ENCODE measurements at places on chromosomes 5 and 9. TPM values are rescaled to one million over a fixed set of nuclear protein-coding genes. Genes with fewer than 3 reads are reported as not detected.

GRCh38 chr9:83596899-83597504 is 25.9 kb upstream of the IDNK start:
- no peaks in the 10 kb centered on the region for H3K27me3 ChIP-seq
- H3K4me1 ChIP-seq = no peaks in the 10 kb centered on the region
- H3K36me3 ChIP-seq = no peaks in the 10 kb centered on the region
- peak; percentile 71 for DNase-seq
- H3K27ac ChIP-seq = no peak overlapping the region

DNA sequence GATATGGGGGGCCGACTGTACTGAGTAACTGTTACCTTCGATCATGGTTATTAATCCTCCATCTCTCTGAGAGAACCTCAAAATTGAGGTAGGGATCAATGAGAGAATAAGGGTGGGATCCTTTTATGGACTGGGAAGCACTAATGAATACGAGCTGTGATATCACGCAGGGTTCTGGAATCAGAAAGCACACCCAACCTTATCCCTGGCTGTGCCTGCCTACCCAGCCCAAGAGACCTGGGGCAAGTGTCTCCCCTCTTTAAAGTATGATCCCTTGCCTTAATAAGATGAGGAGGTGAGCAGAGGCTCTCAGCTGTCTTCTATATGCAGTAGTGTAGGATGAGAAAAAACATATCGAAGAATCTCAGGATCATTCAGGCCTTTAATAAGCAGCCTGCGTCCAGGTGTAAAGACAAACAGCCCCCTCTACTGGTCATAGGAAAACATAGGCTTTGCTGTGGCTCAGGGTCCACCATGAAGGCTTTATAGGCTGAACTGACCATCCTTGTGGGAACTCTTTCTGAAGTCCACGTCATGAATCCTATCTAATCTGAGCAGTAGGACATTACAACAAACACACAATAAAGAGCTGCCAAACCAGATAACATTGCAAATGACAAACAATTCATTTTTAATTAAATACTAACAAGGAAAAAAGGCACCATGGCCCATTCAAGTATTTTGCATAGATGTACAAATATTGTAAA is 16.8 kb downstream of the NIPAL4 start:
- peaks cover 18% of the 10 kb centered on the region for H3K36me3 ChIP-seq
- H3K4me3 ChIP-seq = no peak overlapping the region
- H3K27me3 ChIP-seq = no peaks in the 10 kb centered on the region
- DNase-seq = peak; percentile 42
- H3K27ac ChIP-seq = no peak overlapping the region

DNA sequence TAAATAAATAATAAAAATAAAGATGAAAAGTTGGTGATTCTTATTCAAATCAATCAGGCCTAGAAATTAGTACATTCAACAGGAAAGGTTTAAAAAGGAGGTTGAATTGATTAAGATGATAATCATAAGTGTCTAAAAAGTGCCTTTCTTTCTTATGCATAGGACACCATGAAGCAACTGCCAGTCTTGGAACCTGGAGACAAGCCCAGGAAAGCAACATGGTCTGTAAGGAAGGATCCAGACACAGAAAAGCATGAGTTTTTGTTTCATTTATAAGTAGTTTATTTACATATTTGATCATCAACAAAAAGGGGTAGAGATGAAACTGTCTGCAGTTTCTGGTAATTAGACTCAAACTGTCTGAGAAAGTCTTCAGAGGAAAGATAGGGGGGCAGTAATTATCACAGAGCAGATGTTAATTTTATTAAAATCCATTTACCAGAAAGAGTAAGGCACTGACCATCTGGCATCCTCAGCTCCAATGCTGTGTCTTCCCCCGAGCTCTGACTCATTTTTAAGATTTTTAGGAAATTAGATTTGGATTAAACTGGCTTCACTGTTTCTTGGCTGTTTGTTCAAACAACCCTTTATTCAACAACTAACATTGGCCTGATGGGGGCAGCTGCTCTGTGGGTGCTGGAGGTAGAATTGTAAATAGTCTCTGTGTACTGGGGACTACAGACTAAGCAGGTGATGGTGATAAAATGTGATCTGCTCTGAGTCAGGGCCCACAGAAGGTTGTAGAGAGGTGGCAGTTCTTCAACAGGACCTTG is 2.7 kb downstream of the RABEPK start:
- H3K4me3 ChIP-seq = no peak overlapping the region
- DNase-seq = no peak
- peaks cover 19% of the 10 kb centered on the region for H3K4me1 ChIP-seq
- no peak overlapping the region for H3K27ac ChIP-seq
- no peaks in the 10 kb centered on the region for H3K27me3 ChIP-seq
- H3K36me3 ChIP-seq = peaks cover 39% of the 10 kb centered on the region

GRCh38 chr9:78044189-78044588 is 12.6 kb upstream of the GNAQ start:
- H3K27ac ChIP-seq = no peak overlapping the region
- no peak overlapping the region for H3K4me3 ChIP-seq
- no peaks in the 10 kb centered on the region for H3K27me3 ChIP-seq
- no peaks in the 10 kb centered on the region for H3K36me3 ChIP-seq

GRCh38 chr5:174301848-174302625 is 256.5 kb downstream of the NSG2 start:
- H3K4me3 ChIP-seq = no peak overlapping the region
- no peak overlapping the region for H3K27ac ChIP-seq
- no peak for DNase-seq
- no peaks in the 10 kb centered on the region for H3K4me1 ChIP-seq
- peaks cover 25% of the 10 kb centered on the region for H3K27me3 ChIP-seq

NDOR1 gene
- 27.8 TPM for total RNA-seq

- H3K4me1 ChIP-seq = no peaks in the 10 kb centered on the region
- H3K36me3 ChIP-seq = no peaks in the 10 kb centered on the region
- no peak overlapping the region for H3K4me3 ChIP-seq
- peaks cover 8% of the 10 kb centered on the region for H3K27me3 ChIP-seq
- DNase-seq = no peak
Observed at GRCh38 chr5:61599370-61600122, 267.5 kb downstream of the ZSWIM6 start.

DNA sequence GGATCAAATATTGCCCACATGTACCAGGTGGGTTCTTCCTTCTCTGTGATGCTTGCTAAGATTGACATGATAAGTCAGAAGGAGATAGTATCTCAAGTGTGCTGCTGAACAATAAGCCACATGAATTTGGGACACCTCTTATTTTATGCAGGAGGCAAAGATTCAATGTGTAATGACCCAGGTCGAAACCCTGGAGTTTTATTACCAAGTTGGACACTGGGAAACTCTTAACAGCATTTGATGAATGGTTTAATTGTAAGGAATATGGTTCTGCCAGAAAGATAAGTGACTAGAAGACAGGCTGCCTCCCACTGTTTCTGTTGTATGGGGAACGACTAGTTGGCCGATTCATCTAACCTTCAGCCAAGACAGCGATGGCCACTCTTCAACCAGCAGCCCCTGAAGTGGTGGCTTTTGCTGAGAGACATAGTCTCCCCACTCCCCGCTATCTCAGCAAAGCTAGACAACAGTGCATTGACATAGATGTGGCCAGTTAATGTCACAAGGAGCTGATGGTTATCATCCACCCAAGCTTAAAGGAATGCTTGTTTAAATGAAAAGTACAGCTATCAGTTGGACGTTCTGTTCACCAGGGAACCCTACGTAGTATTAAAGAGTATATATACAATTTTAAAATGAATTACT is 407.7 kb downstream of the KDM4C start:
- DNase-seq = no peak
- H3K4me3 ChIP-seq = no peak overlapping the region
- no peak overlapping the region for H3K27ac ChIP-seq

SH3GLB2 gene
- 49.1 TPM for total RNA-seq

HAVCR1 gene
- total RNA-seq = not detected

GRCh38 chr5:138949988-138950387 is 74.9 kb upstream of the LRRTM2 start:
- H3K27ac ChIP-seq = no peak overlapping the region
- peaks cover 20% of the 10 kb centered on the region for H3K4me1 ChIP-seq
- no peaks in the 10 kb centered on the region for H3K36me3 ChIP-seq
- H3K4me3 ChIP-seq = no peak overlapping the region

- no peak overlapping the region for H3K4me3 ChIP-seq
- H3K27ac ChIP-seq = no peak overlapping the region
- no peaks in the 10 kb centered on the region for H3K27me3 ChIP-seq
- no peak for DNase-seq
Observed at GRCh38 chr5:122493091-122494021, 181.3 kb downstream of the SNCAIP start.

- DNase-seq = peak; percentile 79
- peaks cover 28% of the 10 kb centered on the region for H3K4me1 ChIP-seq
- peak within 1 kb of the TSS; percentile 37 for H3K27ac ChIP-seq
- H3K36me3 ChIP-seq = no peaks in the 10 kb centered on the region
Observed at GRCh38 chr5:141475625-141476131, at the start of gene PCDHGC3. Gene PCDHGC3 (plus strand): TSS chr5:141475966. CDS start chr5:141476117, 151 bp downstream.

DNA sequence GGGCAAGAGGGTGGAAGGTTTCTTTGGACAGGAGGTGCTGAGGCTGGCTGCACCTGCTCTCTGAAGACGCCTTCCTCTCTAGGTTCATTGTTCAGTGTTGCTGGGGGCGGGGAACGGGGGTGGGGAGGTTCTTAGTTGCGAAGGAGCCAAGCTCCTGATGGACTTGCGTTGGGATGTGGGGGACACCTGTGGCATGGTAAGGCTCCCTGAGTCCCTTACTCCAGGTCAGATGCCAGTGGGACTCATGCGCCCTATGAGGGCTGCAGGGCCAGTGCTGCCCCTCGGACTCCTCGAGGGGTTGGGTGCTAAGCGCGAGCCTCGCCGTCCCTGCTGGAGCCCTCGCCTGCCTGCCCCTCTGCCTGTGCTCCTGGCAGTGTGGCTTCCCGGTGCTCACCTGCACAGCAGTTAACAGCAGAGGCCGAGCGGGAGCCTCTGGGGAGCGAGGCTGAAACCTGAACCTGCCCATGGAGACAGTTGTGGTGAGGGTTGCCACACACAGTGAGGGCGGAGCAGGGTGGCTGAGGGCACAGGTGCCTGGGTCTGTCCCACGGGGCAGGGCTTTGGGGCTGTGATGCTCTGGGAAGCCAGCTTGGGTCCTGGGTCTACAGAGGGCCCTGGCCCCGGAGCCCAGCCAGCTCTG is 5.5 kb downstream of the RNU6ATAC start:
- DNase-seq = no peak
- H3K27me3 ChIP-seq = no peaks in the 10 kb centered on the region
- H3K4me3 ChIP-seq = no peak overlapping the region
- peaks cover 2% of the 10 kb centered on the region for H3K4me1 ChIP-seq

BNC2 gene
- total RNA-seq = not detected

DNA sequence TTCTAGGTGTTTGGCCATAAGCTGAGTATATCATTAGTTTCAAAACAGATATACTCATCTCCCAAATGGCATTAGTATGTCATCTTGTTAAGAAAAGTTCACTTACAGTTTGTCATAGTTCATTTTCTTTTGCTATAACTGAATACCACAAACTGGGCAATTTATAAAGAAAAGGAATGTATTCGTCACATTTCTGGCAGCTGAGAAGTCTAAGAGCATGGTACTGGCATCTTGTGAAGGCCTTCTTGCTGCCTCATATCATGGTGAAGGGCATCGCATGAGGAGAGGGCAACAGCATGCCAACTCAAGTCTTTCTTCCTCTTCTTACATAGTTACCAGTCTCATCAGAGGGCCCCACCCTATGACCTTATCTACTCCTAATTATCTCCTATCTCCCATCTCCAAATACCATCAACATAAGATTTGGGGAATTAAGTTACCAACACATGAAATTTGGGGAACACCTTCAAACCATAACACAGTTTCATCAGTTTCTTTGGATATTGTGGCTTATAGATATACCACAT is 20.4 kb upstream of the ITGA1 start:
- H3K4me1 ChIP-seq = peaks cover 13% of the 10 kb centered on the region
- no peaks in the 10 kb centered on the region for H3K36me3 ChIP-seq
- DNase-seq = no peak
- no peak overlapping the region for H3K27ac ChIP-seq

MCTP1 gene
- total RNA-seq = 0.32 TPM

GRCh38 chr5:6159832-6160430 is 218.4 kb downstream of the MED10 start:
- DNase-seq = no peak
- H3K36me3 ChIP-seq = no peaks in the 10 kb centered on the region
- H3K27me3 ChIP-seq = peaks cover 8% of the 10 kb centered on the region
- no peak overlapping the region for H3K4me3 ChIP-seq
- no peak overlapping the region for H3K27ac ChIP-seq
- no peaks in the 10 kb centered on the region for H3K4me1 ChIP-seq

DNA sequence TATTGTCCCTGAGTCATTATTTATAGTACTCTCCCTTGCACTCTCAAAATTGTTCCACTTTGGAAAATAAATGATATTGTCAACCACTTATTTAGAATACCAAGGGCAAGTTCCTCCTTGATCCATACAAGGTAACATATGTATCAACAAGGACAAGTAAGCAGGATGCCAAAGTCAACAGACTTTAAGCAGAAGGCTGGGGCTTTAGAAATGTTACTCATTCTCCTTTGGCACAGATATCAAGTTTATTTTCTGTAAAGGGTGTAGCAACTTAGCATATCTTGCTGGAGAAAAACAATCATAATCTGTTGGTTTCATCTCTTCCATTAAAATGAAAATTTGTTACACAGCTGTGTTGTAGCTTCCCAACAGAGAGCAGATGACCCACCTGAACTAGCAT is 248.7 kb upstream of the SLC30A5 start:
- DNase-seq = no peak
- H3K27ac ChIP-seq = no peak overlapping the region
- no peak overlapping the region for H3K4me3 ChIP-seq

- peak overlapping the region; percentile 82 for H3K4me3 ChIP-seq
- no peak overlapping the region for H3K27ac ChIP-seq
- peaks cover 28% of the 10 kb centered on the region for H3K4me1 ChIP-seq
Observed at GRCh38 chr5:141477044-141477575, 1.3 kb downstream of the PCDHGC3 start.

DNA sequence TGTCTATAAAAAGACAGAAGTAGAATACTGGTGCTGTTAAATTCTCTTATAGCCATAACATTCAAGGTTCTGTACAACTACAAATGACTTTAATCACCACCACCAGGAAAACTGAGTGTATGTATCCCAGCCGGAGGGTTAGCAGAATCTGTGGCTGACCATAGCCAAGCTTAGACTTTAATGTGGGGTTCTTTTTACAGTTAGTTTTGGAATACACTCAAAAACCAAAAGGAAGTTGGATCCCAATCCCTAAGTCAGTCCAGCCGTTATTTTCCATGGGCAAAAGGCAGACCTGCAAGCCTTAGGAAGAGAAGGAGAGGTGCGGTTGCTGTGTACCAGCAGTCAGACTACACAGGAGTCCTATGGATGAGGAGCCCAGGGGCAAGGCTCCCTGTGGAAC is 179.8 kb downstream of the ENC1 start:
- H3K36me3 ChIP-seq = no peaks in the 10 kb centered on the region
- no peak for DNase-seq
- H3K27ac ChIP-seq = no peak overlapping the region
- no peaks in the 10 kb centered on the region for H3K4me1 ChIP-seq

PTGDS gene
- not detected for total RNA-seq

Measured in activated CD4-positive, alpha-beta T cell treated with anti-CD3 and anti-CD28 coated beads for 36 hours (primary cell).